Left ventricle myocardium superior (tissue), 1 donor: ENCODE measurements at places on chromosomes 4 and X. TPM values are rescaled to one million over a fixed set of nuclear protein-coding genes. Genes with fewer than 3 reads are reported as not detected.

The PNMA3 gene
- 1.8 TPM for total RNA-seq

The RGN gene
- 18.7 TPM for total RNA-seq

The ELF4 gene
- 2.3 TPM for total RNA-seq

The SSX4B gene
- total RNA-seq, result not detected

The STPG2 gene
- total RNA-seq, result 0.15 TPM

The NPY2R gene
- not detected for total RNA-seq

The SPANXA2 gene
- not detected for total RNA-seq

The GPR82 gene
- total RNA-seq, result 0.27 TPM

The UGT2A1 gene
- total RNA-seq, result not detected

The SRP72 gene
- 40.2 TPM for total RNA-seq

The FDCSP gene
- total RNA-seq, result not detected

The OTUD6A gene
- total RNA-seq, result not detected

The CXXC4 gene
- total RNA-seq, result 5.0 TPM

The KLHL13 gene
- total RNA-seq, result 5.7 TPM
